BE2C (cell line): ENCODE measurements at places on chromosomes 4 and X.
A peak's percentile ranks its signal among the peaks of the same experiment; 100 is the strongest.

DNA sequence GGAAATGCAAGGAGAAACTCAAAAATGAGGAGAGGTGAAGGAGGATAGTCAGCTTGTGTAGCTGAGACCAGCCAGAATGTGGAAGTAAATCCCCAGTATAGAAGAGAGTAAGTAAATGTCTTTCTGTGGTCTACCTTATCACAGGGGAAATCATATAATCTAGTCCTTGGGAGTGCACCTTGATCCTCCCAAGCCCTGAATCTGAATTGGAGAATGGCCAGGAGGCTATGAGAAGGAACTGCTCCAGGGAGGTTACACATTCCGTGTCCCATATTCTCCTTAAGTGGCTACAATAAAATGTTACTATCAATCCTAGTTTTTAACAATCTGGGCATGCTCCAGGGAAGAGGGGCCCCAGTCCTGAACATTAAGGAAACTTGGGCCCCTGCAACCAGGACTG, 10.8 kb downstream of the AGTR2 start:
- no peak for DNase-seq

GRCh38 chr4:81039351-81039972, 9.0 kb downstream of the BMP3 start:
- DNase-seq, result no peak

- DNase-seq, result no peak
Measured at GRCh38 chr4:2276581-2277325, 14.8 kb upstream of the MXD4 start.

- DNase-seq, result no peak
Measured at GRCh38 chrX:136856551-136856950, 24.0 kb downstream of the RBMX start.

- DNase-seq, result no peak
Measured at GRCh38 chr4:186027405-186027804, 41.6 kb upstream of the TLR3 start.

DNA sequence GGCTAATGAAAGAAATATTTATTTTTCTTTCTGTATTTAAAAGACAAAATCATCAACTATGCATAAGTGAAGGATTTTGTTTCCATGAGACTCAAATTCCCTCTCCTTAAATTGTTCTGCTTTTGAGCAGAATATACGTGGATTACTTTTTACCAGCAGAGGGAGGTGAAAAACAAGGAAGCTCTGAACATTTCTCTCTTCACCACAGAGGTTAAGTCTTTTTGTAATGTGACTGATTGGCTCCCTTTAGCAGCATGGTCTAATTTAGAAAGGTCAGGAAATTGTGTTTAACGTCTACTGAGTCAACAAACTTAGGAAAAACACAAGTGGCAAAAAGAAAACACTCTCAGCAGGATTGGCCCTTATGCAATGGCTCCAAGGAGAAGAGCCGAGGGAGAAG, 55.1 kb upstream of the F9 start:
- DNase-seq, result no peak

- DNase-seq, result no peak
Measured at GRCh38 chr4:120754590-120754989, 167.9 kb downstream of the PRDM5 start.

DNA sequence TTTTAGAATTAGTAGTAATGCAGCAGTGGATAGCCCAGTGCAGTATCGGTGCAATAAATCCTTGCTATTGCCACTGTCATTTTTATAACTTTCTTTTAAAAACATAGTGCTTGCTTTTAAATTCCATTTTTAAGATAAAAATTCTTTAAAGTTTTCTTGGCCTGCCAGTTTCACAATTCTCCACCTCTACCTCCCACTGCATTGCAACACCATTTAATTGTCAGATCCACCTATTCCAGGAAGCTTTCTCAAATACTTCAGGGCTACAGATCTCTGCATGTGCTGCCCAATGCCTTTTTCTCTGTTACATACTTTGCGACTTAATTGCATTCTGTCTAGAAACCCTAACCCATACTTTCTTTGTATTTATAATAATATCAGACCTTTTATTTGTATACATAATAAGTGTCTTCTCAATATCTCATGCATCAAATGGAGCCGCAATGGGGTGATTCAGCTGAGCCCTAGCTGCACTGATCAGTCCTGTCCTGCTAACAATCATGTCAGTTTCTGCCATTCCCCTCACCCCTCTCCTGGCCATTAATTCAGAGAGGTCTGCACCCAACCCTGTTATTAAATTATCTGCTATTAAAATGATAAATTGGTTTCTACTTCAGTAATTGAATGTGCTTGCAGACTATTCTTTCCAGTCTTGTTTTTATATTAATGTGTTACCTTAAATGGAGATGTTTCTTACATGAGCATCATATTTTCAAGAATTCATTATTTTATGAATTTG, 193.1 kb downstream of the SLIT2 start:
- peak; percentile 85 for DNase-seq

- no peak for DNase-seq
Measured at GRCh38 chr4:159904906-159905305, 802.0 kb downstream of the RAPGEF2 start.

DNA sequence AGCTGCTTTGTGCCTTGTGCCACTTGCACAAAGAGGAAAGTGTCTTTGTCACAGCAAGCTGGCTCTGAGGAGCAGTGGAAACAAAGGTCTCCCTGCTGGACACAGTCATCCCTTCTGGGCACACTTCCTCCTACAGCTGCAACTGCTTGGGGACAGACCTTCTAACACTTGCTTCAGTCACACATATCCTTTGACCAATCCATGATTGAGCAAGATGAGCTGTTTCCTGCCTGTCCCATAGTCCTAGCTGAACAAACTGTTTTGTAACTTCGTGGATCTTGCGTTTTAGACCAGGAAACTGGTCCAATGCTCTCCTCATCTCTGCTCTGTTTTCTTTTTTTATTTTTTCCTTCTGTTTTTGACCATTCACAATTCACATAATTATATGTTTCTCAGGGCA, 98.5 kb downstream of the RRAGB start:
- DNase-seq, result no peak

DNA sequence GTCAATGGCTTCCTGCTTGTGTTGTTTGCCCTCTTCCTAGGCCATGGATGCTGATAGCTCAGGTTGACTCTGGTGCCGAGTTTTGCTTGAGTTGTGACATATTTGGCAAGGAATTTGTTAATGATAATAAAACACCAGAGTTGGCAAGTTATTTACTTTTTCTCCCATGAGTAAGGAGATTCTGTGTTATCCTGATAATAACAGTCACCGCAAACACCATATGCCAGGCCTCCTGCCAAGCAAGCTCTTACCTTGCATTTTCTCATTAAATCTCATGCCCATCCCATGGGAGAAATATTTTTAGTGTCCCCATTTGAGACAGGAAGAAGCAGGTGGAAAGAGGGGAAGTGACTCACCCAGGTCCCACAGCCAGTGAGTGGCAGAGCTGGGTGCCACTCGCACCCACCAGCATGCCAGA, 67.4 kb upstream of the CLCN4 start:
- DNase-seq, result no peak

DNA sequence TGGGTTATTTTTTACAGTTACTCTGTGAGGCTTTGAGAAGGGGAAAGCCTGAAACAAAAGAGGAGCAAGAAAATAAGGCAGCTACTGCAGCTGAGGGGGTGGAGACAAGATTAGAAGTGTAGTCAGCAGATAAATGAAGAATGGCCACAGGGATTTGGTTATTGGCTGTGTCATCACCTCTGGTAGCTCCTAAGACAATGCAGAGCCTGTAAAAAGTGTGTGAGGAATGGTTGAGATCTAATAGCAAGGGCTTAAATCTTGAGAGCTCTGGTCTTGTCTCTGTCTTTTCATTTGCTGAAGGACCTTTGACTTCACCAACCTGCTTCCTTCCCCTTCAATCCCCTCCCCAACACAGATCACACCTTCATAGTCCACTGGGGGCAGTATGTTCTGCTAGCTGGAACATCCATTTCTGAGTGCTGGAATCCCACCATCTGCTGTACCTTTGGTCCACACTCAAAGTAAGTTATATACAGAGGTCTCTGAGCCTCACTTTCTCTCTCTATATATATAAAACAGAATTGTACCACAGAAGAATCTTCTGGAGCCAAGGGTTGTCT, 213.7 kb upstream of the ZIC3 start:
- no peak for DNase-seq

- DNase-seq, result no peak
Measured at GRCh38 chr4:119984996-119985395, 81.7 kb downstream of the MAD2L1 start.

GRCh38 chrX:109847257-109848187, 114.5 kb upstream of the ACSL4 start:
- no peak for DNase-seq

GRCh38 chrX:72028701-72029470, 102.8 kb downstream of the RTL5 start:
- DNase-seq, result no peak

- DNase-seq, result no peak
Measured at GRCh38 chrX:115112411-115112810, 76.8 kb upstream of the RBMXL3 start.

DNA sequence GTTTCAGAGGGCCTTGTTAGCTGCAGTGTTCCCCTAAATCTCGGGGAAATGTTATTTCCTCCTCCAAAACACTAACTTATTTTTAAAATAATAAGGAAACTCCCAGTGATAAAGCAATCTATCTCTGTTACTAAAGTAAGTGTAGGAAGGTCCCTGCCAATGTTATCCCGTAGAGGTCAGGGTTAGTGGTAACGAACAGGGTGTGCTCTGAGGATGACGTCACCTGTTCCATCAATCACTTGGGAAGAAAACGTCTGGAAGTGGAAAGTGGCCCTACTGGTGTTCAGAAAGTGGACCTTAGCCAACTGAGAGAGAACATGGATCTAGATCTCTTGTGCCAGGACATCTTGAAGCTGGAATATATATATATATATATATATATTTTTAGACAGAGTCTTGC, 249.5 kb downstream of the BCOR start:
- DNase-seq, result no peak

DNA sequence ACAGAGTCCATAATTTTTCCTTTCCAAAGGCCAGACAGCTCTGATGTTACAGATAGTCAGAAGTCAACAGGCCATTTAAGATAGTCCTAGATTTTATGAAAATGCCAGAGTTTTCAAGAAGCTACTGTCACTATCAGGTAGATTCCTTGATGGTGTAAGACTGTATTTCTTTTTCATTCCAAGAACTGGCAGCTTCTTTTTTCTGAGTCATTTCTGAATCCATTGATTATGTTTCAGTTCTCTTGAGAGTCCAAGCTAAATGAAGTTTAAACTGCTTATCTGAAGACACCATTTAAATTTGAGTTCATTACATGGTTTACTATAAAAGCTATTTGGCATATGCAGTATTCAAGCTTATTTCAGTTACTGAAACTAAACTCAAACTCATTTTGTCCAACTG, 44.6 kb downstream of the RASSF6 start:
- no peak for DNase-seq

DNA sequence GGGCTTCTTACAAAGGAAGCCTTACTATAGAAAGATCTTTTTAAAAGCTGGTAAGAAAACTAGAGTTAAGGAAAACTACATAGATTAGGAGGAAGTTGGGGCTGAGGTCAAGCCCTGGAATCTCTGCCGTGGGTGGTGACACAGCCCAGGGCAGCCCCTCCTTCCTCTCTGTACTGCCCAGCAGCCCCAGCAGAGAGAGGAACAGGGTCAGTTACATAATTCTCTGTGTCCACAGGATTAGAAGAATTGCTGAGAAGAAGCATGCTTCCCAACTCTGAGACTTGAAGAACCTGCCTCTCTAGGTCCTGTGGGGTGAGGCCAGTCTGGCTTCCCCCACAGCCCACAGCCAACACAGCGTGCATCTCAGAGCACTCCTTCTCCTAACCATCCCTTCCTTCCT, 9.2 kb upstream of the ABLIM2 start:
- DNase-seq, result no peak

DNA sequence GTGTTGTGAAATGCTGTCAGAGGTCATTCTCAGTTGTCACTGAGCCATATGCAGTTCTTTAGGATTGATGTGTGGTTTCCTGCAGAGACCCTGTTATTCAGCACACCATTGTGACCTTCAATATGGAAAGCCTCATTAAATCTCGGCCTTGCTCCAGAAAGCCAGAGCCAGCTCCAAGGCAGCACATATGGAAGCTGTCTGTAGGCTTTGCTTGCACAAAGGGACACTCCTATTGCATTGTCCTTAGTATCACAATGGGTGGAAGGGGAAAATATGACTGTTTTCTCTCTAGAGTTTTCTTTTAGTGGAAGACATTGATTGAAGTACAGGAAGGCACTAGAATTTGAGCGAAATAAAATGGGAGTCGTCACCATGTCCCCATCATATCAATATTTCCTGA, 179.0 kb downstream of the CEP135 start:
- peak; percentile 64 for DNase-seq

DNA sequence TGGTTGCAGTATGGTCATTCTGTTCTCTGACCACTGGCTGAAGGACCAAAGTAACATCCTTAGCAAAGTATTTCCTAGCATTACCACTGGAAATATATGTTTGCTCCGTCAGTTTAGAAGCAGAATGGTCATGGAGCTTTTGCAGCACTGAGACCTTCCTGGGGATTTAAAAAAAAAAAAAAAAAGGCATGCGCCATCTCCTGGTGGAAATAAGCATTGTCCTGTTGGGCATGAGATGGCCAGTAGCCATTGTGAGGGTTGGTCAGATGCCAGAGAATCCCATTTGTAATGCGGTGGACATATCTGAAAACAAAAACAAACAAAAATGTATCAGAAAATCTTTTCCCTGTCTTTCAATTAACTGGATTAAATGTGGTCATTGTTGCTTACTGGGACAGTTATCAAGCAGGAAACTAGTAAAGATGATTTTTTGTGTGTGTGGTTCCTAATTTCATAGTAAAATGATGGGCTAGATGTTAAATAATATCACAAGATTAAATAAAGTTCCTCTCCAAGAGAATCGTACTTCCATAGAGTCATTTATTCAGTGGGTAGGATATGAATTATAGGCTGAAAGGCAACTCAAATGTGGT, 139.6 kb downstream of the SOWAHB start:
- peak; percentile 43 for DNase-seq

- DNase-seq, result no peak
Measured at GRCh38 chr4:155620637-155621036, 46.0 kb upstream of the GUCY1A1 start.

GRCh38 chr4:137601934-137602333, 69.6 kb upstream of the PCDH18 start:
- peak; percentile 8 for DNase-seq

DNA sequence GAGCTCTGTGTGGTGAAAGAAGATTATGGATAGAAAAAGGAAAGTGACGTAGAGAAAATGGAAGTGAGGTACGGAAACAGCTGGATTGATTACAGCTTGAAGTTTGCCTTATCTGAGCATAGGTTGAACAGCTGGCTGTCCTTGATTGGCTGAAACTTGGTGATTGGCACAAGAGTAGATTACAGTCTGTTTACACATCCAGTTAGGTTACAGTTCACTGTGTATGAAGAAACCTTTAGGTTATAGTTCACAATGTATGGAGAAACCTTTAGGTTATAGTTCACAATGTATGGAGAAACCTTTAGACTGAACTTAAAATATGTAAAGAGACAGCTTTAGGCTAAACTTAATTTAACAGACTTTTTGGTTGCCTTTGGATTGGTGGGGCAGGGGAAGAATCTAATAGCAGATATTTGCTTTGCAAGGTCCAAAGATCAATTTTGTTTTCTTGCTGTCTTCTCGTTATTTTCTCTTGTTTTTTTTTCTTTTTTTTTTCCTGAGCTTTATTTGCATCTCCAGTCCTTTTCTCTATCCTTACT, 15.6 kb upstream of the ART3 start:
- DNase-seq, result no peak
